ENCODE measurements at places on chromosomes 5 and 9. TPM values are rescaled to one million over a fixed set of nuclear protein-coding genes. Genes with fewer than 3 reads are reported as not detected.

Gene SUSD3
- total RNA-seq, result 3.3 TPM

Gene AQP7
- total RNA-seq, result not detected

Gene DOCK8
- total RNA-seq, result 174 TPM

Gene LHX3
- not detected for total RNA-seq

Gene AK8
- not detected for total RNA-seq

Gene SPINK4
- not detected for total RNA-seq

Gene PTGES
- total RNA-seq, result not detected

Gene MRNIP
- total RNA-seq, result 25.2 TPM

Gene MCCC2
- 64.2 TPM for total RNA-seq

Gene COL15A1
- total RNA-seq, result 0.47 TPM

Gene TXNDC8
- not detected for total RNA-seq

Gene CAMK2A
- not detected for total RNA-seq

Gene CAMK4
- 5.4 TPM for total RNA-seq

Gene TMEM250
- 29.1 TPM for total RNA-seq

Gene NDST1
- total RNA-seq, result 4.0 TPM

Gene JAKMIP2
- total RNA-seq, result 5.5 TPM

Gene POU4F3
- total RNA-seq, result not detected

Gene C1QTNF3
- 4.6 TPM for total RNA-seq

Gene AIF1L
- not detected for total RNA-seq
